ENCODE measurements at places on chromosomes 4 and X.

DNA sequence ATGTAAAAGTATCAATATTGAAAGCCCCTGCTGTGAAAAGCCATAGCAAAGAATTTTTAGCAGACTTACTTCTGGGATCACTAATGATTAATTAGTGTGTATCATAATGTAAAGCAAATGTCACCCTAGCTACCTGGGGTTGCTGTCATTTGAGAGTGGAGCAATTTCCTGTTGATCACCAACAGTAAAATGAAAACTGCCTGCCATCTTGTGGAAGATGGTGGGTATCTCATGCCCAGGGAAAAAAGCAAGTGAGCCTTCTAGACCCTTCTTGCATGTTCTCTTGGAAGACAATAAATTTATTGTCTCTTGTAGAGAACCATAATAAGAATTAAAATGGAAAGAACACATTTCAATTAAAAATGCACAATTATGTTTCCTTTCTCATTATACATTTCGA is 360.2 kb downstream of the ZIC3 start:
- no peak for DNase-seq

- no peak for DNase-seq
Observed at GRCh38 chr4:2812612-2813354, 19.9 kb downstream of the SH3BP2 start.

DNA sequence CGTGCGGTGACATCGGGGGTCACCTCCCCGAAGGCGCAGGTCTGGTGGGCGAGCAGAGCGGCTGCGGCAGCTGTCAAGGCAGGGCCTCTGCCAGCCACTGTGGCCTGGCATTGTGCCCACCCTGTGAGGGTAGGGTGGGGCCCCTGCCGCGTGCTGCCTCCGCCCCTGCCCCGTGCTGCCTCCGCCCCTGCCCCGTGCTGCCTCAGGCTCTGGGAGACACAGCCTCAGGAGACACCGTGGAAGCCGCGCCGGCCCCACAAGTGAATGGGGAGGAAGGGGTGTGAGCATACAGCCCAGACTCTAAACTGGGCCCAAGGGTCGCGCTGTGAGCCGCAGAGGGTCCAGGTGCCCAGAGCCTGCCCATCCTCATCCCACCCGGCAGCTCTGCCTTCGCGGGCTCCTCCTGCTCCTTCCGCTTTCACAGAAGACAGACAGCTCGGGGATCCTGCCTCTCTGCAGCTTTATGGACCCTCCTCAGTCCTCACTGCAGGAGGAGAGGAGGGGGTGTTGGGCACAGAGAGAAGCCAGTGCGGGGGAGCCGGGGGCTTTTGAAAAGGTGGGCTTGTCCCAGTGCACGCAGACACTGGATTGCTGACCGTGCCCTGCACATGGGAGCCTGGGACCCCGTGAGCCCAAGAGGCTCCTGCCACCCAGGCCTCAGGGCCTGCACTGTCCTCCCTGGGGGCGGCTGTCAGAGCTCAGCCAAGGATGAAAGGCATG is 27.4 kb downstream of the PCGF3 start:
- DNase-seq, result no peak

DNA sequence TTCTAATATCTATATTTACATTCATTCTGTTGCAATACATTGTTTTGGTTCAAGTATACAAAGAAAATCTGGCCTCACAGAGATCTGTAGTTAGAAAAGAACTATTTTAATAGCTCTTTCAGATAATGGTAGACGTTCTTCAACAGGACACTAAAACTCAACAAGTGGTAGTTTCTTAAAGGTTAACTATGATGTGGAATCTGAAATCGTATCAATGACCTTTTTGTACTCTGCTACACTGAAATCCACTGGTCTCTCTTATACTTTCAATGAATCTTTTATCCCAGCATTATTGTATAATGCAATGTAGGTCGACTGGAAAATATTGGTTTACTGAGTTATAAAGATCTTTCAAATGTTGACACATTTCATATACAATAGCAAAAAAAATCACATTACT is 12.7 kb downstream of the TMEM185A start:
- no peak for DNase-seq

GRCh38 chr4:82780752-82781231 is 17.8 kb downstream of the SCD5 start:
- DNase-seq, result no peak

DNA sequence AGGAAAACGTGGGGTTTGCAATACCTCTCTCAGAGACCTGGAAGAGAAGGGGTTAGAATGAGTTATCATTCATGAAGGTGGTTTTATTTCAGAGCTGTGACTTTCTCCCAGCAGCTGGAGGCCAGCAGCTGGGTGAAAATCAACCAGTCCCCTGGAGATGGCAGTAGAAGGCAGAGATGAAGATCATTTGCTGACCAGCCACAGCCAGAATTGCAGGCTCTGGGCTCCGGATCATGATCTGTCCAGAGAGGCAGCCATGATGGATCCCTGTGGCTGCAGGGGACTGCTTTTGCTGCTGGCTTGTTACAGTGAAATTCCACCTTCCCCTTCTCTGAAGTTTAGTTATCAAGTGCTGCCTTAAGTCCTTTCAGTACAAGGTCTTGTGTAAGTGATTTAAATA is 46.9 kb upstream of the TAB3 start:
- DNase-seq, result no peak

GRCh38 chr4:30760551-30760950 is 40.4 kb downstream of the PCDH7 start:
- DNase-seq, result no peak

Data from non-pigmented ciliary epithelial cell (primary cell).